ENCODE measurements at places on chromosomes 13 and 19.
A peak's percentile ranks its signal among the peaks of the same experiment; 100 is the strongest.

DNA sequence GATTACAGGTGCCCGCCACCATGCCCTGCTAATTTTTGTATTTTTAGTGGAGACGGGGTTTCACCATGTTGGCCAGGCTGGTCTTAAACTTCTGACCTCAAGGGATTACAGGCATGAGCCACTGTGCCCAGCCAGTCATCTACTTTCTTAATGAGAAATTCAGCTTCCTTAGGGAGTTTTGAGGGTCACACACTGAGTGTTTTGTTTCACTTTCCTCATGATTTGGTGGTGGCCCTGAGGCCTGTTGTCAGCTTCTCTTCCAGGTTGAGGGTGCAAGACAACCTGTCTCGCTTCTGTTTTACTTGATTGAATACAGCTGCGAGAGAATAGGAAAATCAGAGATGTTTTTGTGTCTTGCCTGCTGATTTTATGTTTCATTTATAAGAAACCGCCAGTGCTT is 9.9 kb downstream of the FRY start:
- no peak for DNase-seq

DNA sequence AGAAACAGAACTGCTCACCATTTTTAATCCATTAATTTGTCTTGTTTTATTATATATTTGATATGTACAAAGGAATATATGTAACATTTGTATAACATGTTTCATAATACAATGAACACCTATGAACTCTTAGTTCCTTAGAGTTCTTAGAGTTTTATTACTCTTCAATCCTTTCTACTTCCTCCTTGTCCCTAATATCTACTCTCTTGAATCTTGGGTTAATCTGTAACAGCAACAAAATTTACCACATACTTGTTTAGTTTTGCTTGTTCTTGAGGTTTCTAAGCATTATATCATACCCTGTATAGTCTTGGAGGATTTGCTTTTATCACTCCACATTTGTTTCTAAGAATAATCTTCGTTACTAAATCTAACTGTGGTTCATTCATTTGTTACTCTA is 151.4 kb downstream of the PDS5B start:
- DNase-seq: no peak

DNA sequence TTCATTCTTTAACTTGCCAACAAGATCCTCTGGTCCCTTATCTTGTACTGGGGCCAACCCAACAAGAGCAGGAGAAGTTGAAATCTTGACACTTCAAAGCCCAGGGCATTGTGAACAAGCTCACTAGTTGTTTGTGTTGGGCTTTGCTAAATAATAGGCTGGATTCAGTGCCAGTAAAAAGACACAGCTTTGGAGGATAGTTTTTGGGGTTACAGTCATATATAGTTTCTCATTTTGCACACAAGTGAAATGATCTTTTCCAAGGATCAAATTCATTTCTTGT is 30.3 kb upstream of the LRCH1 start:
- DNase-seq: no peak

- no peak for DNase-seq
Measured at GRCh38 chr19:14434543-14435319, 1.6 kb downstream of the PKN1 start.

GRCh38 chr19:20153281-20153680 is 13.7 kb upstream of the ZNF486 start:
- no peak for DNase-seq

DNA sequence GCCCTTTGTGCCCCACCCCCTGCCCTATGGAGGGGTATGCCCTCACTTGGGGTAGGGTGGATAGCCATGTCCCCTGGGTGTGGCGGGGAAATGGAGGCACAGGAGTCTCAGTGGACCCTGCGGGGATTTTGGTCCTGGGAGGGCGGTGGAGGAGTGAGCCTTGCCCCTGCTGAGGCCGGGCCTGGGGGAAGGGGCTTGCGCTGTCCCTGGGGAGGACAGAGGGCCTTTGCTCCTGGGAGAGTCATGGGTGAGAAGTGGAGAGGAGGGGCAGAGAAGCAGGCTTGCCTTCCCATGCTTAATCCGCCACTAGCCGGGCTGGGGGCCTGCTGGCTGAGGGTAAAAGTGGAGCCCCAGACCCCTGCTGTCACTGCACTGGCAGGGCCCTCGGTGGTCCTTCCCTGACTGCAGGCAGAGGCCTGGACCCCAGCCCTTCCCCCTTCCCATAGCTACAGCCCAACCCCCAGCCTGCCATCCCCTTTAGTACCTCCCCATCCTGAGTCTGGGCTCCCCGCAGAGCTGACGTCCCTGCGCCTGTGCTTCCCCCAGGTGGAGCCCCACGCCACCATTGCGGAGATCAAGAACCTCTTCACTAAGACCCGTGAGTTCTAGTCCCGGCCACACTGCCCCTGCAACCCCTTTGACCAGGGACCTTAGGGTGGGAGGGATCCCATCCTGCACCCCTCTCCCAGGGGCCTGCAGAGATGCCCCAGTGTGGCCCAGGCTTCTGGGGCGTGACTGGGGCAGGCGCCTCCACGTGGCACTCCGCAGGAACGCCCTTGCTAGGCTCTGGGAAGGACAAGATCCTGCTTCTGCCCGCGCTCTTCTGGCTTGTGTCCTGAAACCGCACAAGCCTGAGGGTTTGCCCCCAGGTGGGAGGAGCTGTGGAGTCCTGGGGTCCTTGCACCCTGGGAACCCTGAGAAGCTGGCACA is 8.9 kb downstream of the NDUFB7 start:
- no peak for DNase-seq

- no peak for DNase-seq
Measured at GRCh38 chr19:32458500-32459123, 53.0 kb downstream of the DPY19L3 start.

- DNase-seq: no peak
Measured at GRCh38 chr13:41025518-41025917, 6.4 kb upstream of the ELF1 start.

GRCh38 chr13:91058066-91058465 is 289.4 kb upstream of the MIR17HG start:
- no peak for DNase-seq

DNA sequence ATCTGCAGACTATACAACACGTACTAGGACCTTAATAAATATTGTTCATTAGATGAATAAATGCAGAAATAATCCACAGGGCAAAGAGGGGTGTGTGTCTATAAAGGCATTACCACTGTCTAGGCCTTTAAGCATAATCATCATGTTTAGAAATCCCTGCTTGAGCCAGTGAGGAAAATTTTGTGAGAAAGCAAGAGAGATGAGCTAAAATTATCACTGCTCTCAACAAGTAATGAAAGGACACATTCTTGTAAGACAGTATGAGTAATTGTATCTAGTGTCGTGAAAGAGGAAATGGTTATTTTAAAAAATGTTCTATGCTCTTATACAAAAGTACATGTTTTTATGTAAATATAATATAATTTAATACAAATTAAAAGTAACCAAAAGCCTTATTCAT is 1699.4 kb downstream of the PCDH9 start:
- DNase-seq: no peak

DNA sequence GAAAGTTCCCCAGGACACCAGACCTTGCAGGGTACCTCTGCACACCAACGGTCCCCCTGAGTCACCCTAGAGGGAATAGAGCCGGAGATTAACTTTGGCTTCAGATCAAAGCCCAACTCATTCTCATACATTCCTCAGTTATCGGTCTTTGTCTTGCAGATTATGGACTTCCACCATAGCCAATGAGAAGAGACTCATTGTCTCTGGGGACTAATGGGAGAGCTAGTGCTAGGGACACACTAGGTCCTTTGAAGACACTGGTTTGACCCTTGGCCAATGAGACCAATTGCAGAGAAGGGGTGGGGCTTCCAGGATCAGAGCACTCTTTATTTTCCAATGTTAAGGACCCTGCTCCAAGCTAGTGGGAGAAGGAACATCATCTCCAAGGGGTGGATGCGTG is 6.1 kb downstream of the KLK7 start:
- no peak for DNase-seq

- DNase-seq: no peak
Measured at GRCh38 chr19:11704626-11705025, 34.1 kb downstream of the ZNF823 start.

DNA sequence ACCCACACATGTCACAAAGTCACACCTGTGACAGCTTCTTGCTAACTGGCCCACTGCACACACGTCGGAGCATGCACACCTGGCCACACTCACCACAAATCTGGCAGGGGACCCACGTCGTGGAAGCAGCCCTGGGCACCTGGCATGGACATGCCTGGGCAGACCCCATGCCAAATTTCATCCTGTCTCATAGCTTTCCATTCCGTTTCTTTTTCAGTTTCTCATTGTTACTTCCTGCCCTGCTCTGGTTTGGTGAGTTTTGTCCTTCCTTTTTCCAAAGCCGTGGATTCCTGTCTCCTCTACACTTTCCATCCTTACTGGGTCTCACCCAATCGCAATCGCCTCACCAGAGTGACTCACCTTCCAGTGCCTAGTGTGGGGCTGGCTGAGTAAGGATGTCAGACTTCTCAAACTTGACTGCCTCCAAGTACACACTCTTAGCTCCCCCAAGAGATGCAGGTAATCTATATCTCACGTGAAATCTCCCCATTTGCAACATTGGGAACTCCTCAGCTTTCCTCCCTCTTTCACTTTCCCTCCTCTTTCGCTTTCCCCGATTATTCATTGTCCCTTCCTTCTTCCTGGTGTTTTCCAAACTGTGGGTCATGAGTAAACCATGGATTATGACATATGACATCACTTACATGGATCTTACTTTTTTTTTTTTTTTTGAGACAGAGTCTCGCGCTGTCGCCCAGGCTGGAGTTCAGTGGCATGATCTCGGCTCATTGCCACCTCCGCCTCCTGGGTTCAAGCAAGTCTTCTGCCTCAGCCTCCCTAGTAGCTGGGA is 1.6 kb upstream of the BBC3 start:
- no peak for DNase-seq

DNA sequence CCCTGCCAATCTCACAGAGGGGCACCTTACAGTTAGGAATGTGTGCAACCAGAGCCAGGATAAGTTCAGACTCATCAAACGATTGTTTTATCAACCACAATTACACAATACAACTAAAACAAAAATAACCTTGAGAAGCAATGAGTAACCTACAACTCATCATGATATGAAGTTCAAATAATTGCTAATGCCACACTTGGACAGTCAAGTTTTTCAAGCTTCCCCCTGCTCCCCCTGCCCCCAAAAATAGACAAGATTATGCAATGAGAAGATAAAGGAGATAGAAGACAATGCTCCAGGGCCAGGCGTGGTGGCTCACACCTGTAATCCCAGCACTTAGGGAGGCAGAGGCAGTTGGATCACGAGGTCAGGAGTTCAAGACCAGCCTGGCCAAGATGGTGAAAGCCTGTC is 13.6 kb upstream of the KPNA3 start:
- DNase-seq: no peak

DNA sequence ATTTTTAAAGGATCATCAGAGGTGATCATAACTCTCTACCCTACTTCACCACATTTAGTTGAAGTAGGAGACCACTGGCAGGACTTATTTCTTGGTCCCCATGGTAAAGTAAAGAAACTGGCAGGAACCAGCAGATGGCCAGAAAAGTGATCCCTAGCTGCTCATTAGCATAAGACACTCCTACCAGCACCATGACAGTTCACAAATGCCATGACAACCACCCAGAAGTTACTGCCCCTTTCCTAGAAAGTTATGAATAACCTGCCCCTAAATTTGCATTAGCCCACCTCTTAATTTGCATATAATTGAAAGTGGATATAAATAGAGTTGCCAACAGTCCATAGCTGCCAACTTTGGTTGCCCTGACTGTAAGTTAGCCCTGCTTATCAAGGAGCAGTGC is 18.4 kb upstream of the RUBCNL start:
- no peak for DNase-seq

GRCh38 chr13:32443111-32443510 is 15.2 kb upstream of the N4BP2L1 start:
- peak; percentile 30 for DNase-seq

DNA sequence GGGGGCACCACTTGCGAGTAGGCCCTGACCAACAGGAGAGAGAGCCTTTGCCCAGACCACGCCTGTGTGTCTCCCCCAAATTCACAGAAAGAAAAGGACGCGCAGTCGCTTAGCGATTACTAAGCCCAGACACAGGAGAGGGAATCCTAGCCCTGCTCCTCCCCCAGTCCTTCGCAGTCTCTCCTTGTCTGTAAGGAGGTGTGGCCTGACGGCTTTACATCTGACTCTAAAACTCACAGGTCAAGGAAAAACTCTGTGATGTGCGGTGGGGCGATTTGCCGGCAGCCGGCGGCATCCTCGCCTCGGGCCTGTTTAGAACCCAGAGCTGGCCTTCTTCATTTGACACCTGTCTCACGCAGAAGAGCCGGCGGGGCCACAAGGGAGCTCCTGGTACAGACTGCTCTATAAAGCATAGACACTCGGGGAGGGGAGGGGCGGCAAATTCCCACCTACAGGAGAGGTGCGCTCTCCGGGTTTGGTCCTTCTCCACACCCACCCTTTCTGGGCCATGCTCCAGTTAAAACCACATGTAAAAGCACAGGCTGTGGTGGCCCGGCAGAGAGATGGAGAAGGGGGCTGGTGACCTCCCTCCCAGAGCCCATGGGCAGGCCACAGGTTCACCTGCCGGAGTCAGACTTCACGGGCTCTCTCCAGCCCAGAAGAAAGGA is 17.8 kb downstream of the GPR12 start:
- no peak for DNase-seq

- no peak for DNase-seq
Measured at GRCh38 chr13:47628666-47629065, 372.4 kb downstream of the SUCLA2 start.
